ENCODE measurements at places on chromosomes 6 and 20. TPM values are rescaled to one million over a fixed set of nuclear protein-coding genes. Genes with fewer than 3 reads are reported as not detected.

Gene PPIL6
- total RNA-seq, result 0.49 TPM

GRCh38 chr6:170281331-170282292, 9.3 kb downstream of the DLL1 start:
- DNase-seq, result no peak

- DNase-seq, result no peak
Observed at GRCh38 chr6:14831937-14832336, 413.9 kb upstream of the JARID2 start.

- no peak for DNase-seq
Observed at GRCh38 chr6:18189196-18189595, 34.0 kb downstream of the KDM1B start.

DNA sequence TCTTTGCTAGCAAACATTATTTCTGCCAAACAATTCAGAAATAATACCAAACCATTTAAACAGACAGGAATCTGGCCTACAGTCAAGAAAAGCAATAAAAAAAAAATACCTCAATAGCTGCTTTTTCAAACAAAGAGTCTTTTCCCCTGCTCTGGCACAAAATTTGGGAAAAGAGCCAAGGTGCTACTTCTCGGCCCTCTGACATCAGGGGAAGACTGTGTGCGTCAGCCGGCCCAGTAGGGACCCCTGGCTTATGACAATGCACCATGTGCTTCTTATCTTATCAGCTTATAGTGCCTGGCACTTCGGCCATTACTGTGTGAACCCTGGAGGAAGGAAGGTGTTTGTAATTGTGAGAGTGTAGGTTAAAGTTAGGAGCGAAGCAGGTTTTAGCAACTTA, 89.4 kb downstream of the PDE10A start:
- DNase-seq, result peak; percentile 93

Measured in pulmonary artery endothelial cell (primary cell).